ENCODE measurements at places on chromosomes 2 and 18.

GRCh38 chr2:18078216-18078615 lies 199.7 kb downstream of the KCNS3 start:
- DNase-seq: no peak

GRCh38 chr2:23312996-23313606 lies 71.9 kb upstream of the KLHL29 start:
- DNase-seq: no peak

DNA sequence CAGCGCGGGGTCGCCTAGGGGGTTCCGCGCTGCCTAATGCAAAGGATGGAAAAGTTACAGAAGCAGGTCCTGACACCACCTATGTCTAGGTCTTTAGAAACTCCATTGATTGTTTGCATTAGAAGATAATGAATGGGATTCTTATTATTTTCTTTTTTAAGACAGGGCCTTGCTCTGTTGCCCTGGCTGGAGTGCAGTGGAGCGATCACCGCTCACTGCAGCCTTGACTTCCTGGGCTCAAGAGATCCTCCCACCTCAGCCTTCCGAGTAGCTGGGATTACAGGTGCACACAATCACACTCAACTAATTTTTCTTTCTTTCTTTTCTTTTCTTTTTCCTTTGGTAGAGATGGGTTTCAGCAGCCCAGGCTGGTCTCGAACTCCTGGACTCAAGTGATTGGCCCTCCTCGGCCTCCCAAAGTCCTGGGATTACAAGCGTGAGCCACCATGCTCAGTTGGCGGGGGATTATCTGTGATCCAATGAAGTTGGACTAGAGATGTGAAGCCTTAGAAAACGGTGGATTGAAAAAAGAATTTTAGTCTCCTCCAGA lies 761 bp upstream of the IDH1 start:
- DNase-seq: no peak

- DNase-seq: no peak
Measured at GRCh38 chr2:43905371-43905803, 66.6 kb downstream of the ABCG8 start.

- DNase-seq: no peak
Measured at GRCh38 chr2:123648016-123648415, 377.1 kb upstream of the CNTNAP5 start.

GRCh38 chr18:58339890-58340289 lies 289.0 kb downstream of the ALPK2 start:
- no peak for DNase-seq

- DNase-seq: no peak
Measured at GRCh38 chr18:39523281-39523680, 1957.7 kb upstream of the CELF4 start.

DNA sequence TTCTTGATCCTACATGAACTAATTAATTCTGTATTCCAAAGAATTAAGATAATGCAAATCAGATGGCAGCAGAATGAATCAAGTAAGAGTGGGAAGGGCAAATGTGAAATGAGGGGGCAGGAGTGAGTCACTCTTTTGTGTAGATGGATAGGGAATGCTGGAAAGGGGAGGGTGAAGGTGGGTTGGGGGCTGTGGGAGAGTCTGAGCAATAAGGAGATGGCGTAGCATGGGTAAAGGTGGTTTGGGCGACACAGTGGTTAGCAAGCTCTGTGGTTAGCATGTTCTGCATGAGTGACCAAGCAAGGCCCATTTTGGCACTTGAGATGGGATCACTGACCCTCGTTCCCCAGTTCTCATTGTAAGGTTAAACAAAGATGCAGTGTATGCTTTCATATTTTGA lies 20.4 kb downstream of the GPD2 start:
- no peak for DNase-seq

DNA sequence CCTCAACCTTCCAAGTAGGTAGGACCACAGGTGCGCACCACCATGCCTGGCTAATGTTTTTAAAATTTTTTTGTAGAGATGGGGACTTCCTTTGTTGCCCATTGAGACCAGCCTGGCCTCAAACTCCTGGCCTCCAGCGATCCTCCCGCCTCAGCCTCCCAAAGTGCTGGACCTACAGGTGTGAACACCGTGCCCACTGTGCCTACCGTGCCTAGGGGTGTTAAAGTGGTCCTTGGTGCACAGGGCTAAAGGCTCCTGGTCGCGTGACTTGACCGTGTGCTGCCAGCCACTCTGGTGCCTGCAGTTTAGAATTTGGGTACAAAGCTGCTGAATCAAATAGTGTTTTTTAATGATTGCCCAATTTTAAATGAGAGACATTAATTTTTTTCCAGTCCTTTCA lies 51.0 kb upstream of the KCNG2 start:
- DNase-seq: no peak

DNA sequence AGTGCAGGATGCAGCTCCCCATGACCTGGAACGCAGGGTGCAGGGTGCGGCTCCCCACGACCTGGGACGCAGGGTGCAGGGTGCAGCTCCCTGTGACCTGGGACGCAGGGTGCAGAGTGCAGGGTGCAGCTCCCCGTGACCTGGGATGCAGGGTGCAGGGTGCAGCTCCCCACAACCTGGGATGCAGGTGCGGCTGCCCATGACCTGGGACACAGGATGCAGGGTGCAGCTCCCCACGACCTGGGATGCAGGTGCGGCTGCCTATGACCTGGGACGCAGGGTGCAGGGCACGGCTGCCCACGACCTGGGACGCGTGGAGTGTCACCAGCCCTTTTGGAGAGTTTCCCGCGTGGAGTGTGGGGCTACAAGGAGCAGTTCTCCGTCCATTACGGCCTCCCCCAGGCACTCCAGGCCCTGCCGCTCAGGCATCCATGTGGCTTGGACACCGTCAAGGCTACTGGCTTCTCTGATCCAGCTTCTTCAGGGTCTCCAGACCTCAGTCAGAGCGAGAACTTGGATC lies 38.7 kb downstream of the PXDN start:
- DNase-seq: no peak

DNA sequence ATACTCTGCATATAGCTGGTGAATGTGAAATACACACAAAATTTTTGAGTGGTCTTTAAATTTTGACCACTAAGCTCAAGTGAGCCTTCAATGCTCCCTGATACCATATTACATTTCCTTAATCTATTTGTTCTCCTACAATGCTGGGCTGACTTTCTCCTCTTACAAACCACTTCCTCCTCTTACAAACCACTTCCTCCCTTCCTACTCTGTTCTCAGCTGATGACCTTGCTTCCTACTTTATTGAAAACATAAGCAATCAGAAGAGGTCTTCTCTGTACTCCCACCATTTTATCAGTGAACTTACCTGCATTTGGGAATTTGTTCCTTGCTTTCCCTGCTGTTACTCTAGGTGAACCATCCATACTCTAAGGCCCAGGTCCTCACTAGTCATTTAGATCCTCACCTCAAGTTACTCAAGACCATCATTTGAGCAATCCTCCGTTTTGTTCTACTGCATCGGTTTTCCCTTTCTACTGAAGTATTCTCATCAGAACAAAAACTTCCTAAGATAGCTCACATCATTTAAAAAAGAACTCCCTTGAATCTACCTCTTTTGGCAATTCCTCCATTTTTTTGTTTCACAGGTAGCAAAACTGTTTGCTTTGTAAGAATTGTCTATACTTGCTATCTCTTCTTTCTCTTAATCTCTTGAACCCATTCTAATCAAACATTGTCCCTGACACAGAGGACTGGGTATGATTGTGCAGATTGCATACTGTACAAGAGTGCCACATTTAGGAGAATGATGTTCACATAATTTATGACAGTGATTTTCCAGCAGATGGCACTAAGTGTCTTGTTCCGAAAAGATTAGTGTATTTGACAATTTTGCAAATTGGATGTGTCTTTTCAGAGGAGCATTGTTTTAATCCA lies 96.5 kb downstream of the EPB41L5 start:
- DNase-seq: peak; percentile 59

DNA sequence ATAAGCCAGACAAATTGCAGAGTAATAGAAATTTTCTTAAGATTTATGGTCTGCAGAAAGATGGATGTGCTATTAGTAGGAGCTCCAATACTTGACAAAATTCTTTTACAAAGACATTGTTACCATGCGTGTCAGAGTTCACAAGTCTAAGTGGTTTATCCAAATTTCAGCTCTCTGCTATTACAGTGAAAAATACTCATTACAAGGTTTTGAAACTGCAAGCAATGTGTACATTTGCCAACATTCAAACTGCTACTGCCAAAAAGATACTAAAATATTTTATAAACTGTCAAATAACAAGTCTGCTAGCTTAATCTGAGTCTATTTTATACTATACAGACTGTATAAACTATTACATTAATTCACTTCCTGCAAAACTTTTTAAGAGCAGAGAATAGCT lies 1341.5 kb upstream of the ACVR2A start:
- DNase-seq: no peak

GRCh38 chr2:162919111-162919510 lies 80.5 kb upstream of the KCNH7 start:
- peak; percentile 8 for DNase-seq

DNA sequence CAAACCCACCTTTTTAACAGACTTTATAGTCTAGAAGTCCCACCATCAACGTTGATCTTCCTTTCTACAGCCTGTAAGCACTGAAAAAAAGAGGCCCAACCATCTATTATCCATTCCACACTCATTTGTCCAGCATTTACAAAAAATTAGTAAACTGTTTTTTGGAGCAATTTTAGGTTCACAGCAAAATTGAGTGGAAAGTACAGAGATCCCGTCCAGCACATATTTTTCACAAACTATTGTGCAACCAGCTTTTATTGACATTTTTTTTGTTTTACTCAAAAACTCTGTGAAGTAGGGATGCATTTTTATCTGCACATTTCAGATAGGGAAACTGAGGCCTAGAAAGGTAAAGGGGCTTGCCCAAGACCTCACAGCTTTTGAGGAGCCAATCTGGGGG lies 68.6 kb downstream of the TNP1 start:
- DNase-seq: peak; percentile 63

- no peak for DNase-seq
Measured at GRCh38 chr2:179141206-179141605, 91.3 kb upstream of the CCDC141 start.

GRCh38 chr2:100423631-100424030 lies 6.2 kb upstream of the CHST10 start:
- DNase-seq: no peak

- no peak for DNase-seq
Measured at GRCh38 chr2:133768256-133768655, 200.0 kb upstream of the NCKAP5 start.

DNA sequence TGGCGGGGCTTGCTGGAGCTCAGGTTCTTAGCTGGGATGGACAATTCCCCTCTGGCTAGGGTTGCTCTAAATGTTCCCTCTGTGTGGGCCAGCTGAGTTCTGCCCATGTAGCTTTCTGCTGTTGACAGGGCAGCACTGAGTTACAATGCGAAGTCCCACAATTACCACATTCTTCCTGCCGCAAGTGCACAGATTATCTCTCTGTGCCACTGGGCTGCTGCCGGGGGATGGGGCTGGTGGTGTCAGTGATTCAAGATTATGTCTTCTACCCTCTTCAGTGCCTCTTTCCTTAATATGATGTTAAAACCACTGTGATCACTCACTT lies 708.1 kb downstream of the SLC4A3 start:
- DNase-seq: no peak

DNA sequence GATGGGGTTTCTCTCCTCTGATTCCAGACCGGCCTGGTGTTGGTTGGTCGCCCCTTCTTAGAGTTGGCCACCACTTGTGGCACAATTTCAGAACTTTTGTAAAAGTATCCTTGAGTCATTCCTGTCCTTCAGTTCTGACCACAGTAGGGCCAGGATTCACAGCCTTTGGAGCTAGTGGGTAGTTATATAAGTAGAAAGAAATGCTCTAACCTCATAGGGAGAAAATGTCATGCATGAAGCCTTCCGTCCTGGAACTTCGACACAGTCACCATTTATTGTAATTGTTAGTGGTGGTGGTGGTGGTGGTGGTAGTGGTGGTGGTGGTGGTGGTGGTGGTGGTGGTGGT lies 65.4 kb downstream of the EPAS1 start:
- DNase-seq: no peak

- no peak for DNase-seq
Measured at GRCh38 chr2:46663614-46664013, 184.2 kb downstream of the TMEM247 start.

GRCh38 chr2:12269041-12269972 lies 447.4 kb upstream of the TRIB2 start:
- no peak for DNase-seq

- peak; percentile 51 for DNase-seq
Measured at GRCh38 chr2:8794923-8795825, 42.2 kb downstream of the KIDINS220 start.

DNA sequence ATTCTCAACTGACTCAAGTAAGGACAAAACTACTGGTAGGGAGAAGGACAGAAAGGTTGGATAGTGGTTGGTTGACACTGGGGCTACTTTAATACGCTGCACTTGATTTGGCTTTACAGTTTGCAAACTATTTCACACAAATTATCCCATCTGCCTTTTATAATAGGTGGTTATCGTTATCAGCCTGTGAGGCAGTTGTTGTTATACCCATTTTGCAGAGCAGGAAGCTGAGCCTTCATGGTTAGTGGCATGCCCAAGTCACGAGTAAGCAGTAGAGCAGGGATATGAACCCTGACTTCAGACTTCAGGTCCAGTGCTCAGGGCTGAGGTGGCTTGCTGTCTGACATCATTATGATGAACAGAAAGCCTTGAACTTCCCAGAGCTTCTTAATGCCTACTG lies 5.3 kb downstream of the CTIF start:
- DNase-seq: no peak

- peak; percentile 58 for DNase-seq
Measured at GRCh38 chr18:9619545-9619944, 5.2 kb upstream of the PPP4R1 start.

GRCh38 chr2:13876491-13877037 lies 756.0 kb upstream of the LRATD1 start:
- no peak for DNase-seq

DNA sequence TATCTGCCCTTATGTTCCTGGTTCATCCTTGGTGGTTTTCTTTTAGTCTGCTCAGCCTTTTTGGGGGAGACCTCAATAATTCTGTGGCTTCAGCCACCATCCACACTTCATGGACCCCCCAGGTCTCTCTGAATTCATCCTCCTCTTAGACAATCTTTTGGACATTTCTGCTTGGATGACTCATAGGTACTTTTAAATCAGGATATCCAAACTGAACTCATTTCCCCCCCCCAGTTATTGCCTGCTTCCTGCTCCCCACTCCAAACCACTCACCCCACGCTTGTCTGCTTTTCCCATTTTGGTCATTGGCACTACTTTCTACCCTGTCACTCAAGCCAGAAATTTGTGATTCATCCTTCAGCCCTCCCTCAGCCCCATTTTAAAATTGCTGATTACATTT lies 78.5 kb downstream of the TANC1 start:
- peak; percentile 42 for DNase-seq

DNA sequence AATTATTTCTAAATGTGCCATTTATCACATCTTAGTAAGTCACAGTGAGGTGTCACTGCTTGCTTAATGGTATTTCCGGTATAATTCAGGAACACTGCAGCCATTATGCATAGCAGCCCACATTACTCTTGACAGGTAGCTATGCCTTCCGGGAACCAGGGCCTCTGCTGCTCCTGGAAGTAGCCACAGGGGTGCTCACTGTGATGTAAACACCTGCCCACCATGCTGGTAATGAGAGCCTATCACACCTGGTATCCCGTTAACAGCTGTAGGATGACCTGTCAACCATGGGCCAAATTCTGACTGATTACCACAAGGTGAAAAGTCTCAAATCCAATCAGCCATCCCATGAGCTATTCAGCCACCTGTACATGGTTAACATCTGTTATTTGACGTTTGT lies 647.0 kb upstream of the NXPH2 start:
- no peak for DNase-seq
